ENCODE measurements at places on chromosomes 5 and 9.

DNA sequence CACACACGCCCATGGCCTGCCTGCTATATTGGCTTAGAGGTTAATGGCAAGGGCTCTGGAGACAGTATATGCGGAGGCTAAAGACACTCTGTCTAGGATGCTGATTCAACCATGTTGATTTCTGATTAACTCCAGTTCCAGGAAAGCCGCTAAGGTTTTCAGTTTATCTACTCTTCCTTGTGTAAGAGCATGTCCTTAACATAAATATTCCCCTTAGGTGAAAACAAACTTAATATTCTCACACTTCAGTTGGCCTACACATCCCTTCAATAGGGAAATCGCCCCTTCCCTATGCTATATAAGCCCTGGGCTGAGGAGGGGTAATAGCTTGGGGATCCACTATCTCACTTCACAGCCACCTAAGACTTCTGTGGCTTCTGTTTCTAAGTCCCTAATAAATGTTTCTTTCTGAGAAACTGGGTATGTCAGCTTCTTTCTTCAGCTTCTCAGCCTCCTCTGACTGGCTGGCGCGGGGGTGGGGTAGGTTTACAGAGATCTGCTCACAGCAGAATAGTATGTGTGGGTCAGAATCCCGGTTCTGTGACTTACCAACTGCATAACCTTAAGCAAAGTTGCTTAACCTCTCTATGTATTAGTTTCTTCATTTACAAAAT, 4.3 kb upstream of the GPX3 start:
- no peak overlapping the region for H3K4me3 ChIP-seq
- H3K4me1 ChIP-seq, result peaks cover 12% of the 10 kb centered on the region
- DNase-seq, result no peak
- no peaks in the 10 kb centered on the region for H3K36me3 ChIP-seq
- H3K27me3 ChIP-seq, result no peaks in the 10 kb centered on the region

GRCh38 chr9:22136461-22137096, 127.5 kb upstream of the CDKN2B start:
- DNase-seq, result no peak
- no peak overlapping the region for H3K27ac ChIP-seq
- no peaks in the 10 kb centered on the region for H3K27me3 ChIP-seq
- no peaks in the 10 kb centered on the region for H3K36me3 ChIP-seq
- no peaks in the 10 kb centered on the region for H3K4me1 ChIP-seq
- no peak overlapping the region for H3K4me3 ChIP-seq

DNA sequence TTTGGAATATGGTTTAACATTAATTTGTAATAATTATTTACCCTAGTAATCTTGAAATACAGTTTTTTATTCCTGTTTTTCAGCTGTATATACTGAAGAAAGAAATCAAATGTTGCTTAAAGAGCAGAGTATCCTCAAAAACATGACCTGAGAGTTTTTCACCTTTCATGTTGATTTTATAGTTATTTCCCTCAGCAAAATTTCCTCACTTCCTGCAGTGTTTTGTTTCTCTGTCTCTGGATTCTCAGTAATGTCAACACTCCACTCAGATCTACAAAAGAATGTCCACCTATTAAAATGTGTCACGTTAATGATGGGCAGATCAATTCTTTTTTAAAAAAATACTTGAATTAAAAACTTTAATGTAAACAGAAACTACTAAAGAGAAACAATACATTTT, 398.3 kb downstream of the ANXA1 start:
- no peak for DNase-seq
- no peaks in the 10 kb centered on the region for H3K4me1 ChIP-seq
- no peaks in the 10 kb centered on the region for H3K27me3 ChIP-seq
- no peak overlapping the region for H3K4me3 ChIP-seq
- H3K36me3 ChIP-seq, result no peaks in the 10 kb centered on the region

DNA sequence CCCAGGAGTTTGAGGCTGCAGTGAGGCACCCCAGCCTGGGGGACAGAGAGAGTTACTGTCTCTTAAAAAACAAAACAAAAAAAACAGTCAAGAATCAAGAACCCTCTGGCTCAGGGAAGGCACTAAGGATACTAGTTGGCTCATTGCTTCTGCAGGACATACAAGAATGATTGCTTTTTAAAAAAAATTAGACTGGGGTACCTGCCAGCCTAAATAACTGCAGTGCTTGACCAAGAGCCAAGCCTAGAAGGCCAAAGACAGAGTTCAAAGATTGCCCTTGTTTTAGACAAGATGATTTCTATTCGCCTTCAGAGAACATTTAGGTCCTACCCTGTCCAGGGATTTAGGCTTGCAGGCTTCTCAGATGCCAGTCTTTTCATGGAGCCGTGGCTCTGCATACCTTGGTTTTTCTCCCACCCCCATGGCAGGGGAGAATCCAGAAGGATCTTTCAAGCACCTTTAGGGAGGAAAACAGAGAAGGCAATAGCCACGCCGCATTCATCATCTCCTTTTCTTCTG, 93.7 kb upstream of the IL6ST start:
- H3K4me3 ChIP-seq, result no peak overlapping the region
- no peak overlapping the region for H3K27ac ChIP-seq
- H3K36me3 ChIP-seq, result no peaks in the 10 kb centered on the region
- peaks cover 33% of the 10 kb centered on the region for H3K4me1 ChIP-seq

GRCh38 chr9:76717613-76718012, 46.6 kb upstream of the PCA3 start:
- H3K27ac ChIP-seq, result no peak overlapping the region
- no peak for DNase-seq
- no peaks in the 10 kb centered on the region for H3K36me3 ChIP-seq
- no peaks in the 10 kb centered on the region for H3K27me3 ChIP-seq

GRCh38 chr5:137040024-137040423, 459.1 kb downstream of the SPOCK1 start:
- no peak overlapping the region for H3K4me3 ChIP-seq
- H3K27me3 ChIP-seq, result no peaks in the 10 kb centered on the region
- H3K27ac ChIP-seq, result no peak overlapping the region
- no peaks in the 10 kb centered on the region for H3K4me1 ChIP-seq

DNA sequence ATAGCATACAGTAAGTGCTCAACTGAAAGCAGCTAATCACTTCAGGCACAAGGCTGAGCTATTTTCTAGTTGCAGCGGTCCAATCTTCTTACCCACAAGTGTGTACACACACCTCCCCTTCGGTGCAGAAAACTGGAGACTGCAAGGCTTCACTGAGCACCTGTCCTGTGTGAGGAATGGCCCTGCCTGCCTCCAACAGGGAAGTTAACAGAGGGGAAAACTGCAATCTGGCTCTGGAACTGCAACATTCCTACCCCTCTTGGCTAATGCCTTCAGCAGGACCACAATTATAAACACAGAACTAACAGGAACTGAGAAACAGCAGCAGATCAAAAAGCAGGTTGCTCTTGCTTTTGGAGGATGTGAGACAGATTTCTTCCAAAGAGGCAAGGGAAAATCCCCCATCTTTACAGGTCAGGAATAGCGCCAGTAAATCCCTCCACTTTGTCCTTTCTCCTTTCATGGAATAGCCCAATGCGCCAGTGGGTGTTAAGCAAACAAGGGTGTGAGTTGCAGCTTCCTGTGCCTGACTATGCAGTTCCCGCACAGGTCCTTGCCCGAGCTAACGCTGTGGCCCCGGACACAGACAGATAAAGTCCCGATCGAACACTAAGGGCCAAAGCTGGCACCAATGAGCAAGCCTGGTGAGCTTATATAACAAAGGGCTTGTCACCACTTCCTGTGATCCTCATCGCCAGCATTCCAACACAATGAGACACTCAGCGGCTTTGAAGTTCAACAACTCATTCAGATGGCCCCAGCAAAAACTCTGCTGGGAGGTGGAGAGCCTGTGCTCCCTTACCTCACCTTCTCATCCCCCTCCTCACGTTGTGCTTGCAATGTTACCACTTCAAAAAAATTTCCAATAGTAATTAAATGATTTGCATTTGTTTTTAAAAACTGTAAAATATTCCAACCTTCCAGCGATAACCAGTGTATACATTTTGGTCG, 21.5 kb downstream of the SHB start:
- H3K27ac ChIP-seq, result no peak overlapping the region
- H3K27me3 ChIP-seq, result no peaks in the 10 kb centered on the region
- H3K4me3 ChIP-seq, result no peak overlapping the region
- peaks cover 6% of the 10 kb centered on the region for H3K4me1 ChIP-seq
- no peaks in the 10 kb centered on the region for H3K36me3 ChIP-seq
- DNase-seq, result no peak

- peaks cover 14% of the 10 kb centered on the region for H3K4me1 ChIP-seq
- no peak overlapping the region for H3K4me3 ChIP-seq
- no peaks in the 10 kb centered on the region for H3K27me3 ChIP-seq
These were observed 87.9 kb downstream of the MRPS27 start for GRCh38 chr5:72231991-72232703.

GRCh38 chr9:134404376-134405358, 78.4 kb downstream of the RXRA start:
- no peak for DNase-seq
- peak overlapping the region; percentile 36 for H3K27ac ChIP-seq

DNA sequence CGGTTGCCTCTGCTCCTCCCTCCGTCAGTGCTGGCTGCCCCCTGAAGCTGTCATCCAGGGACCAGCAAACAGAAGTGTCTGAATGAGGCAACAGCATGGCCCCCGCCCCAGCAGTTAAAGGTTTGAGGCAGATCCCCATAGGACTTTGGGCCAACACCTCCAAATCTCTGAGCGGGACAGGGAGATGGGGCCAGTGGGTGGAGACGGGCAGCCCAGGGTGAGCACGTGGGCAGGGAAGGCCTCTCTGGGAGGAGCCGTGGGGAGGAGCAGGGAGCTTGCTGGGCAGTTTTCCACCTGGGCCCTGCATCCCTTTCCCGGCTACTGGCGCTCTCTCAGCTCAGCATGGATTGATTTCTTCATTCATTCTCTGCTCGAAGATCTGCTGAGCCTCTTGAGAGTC, 39.1 kb upstream of the NOTCH1 start:
- no peaks in the 10 kb centered on the region for H3K36me3 ChIP-seq
- no peak overlapping the region for H3K4me3 ChIP-seq
- no peak overlapping the region for H3K27ac ChIP-seq
- DNase-seq, result no peak
- no peaks in the 10 kb centered on the region for H3K27me3 ChIP-seq
- peaks cover 15% of the 10 kb centered on the region for H3K4me1 ChIP-seq

DNA sequence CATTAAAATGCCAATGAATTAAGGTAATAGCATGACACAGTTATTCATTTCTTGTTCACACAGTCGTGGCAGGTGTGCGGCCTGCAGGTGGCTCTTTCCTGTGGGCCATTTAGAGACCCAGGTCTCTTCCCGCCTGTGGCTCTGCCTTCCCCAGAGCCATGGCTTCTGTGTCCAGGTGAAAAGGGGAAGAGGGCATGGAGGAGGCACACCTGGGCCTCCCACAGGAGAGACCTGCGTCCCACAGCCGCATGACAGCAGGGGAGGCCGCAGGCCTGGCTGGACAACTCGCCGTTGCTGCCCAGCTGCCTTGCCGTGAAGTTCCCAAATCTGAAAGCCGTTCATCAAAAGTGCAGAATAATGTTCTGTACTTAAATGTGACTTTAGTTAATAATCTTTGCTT, 14.4 kb upstream of the PLEKHG4B start:
- H3K27ac ChIP-seq, result no peak overlapping the region
- DNase-seq, result no peak
- H3K4me3 ChIP-seq, result no peak overlapping the region

DNA sequence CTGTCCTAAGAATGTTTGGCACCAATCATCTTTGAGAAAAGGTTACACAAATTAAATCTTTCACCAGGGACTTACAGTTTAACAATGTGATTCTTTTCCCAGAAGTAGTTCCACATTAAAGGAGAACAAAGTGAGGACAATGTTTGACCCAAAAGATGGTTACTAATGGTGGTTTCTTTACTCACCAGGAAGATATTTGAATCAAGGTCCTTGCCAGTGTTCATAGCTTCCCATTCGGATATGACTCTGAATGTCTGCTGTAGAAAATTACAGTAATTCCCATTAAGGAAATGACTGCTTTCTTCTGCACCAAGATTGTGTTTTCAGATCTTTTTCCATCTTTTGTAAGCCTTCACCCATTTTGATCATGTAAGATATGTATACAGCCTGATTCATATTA, 114.6 kb upstream of the ADAMTSL1 start:
- H3K27ac ChIP-seq, result no peak overlapping the region
- no peak overlapping the region for H3K4me3 ChIP-seq
- H3K27me3 ChIP-seq, result no peaks in the 10 kb centered on the region
- no peaks in the 10 kb centered on the region for H3K36me3 ChIP-seq
- no peak for DNase-seq

DNA sequence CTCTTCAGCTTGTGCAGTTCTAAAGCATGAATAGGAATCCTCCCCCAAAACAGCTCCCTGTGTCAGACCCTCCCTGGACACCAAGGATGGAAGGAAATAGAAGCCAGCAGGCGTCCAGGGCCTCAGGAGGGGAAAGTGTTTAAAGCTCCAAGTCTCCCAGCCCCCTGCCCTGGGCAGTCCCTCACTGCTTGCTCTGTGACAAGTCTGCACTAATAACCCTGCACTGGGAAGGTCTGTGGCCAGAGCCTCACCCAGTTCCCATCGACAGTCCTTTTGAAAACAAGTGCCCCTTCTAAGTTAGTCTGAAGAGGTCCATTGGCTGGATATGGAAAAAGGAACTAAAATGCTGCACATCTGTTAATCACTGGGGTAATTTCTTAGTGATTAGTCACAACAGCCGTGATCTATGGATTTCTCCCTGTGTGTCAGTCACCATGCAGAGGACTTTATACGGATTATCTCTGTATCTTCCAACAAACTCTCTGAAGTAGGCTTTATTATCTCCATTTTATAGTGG, 195.3 kb downstream of the FBXL7 start:
- H3K27me3 ChIP-seq, result no peaks in the 10 kb centered on the region
- H3K36me3 ChIP-seq, result no peaks in the 10 kb centered on the region
- no peaks in the 10 kb centered on the region for H3K4me1 ChIP-seq
- no peak overlapping the region for H3K27ac ChIP-seq
- no peak overlapping the region for H3K4me3 ChIP-seq

DNA sequence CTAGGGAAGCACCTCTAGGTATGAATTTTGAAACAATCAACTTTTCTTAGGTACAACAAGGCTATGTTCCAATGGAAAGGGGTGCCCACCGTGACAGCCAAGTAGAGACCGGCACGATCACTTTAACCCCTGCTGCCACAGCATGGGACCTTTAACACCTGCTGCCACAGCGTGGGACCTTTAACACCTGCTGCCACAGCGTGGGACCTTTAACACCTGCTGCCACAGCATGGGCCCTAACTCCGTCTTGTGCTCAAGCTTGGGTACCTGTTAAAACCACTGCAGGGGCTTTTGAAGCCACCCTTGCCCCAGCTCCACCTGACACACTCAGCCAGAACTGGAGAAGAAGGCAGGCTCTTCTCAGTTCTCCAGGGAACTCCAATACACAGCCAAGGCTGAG, 18.2 kb upstream of the MXD3 start:
- H3K4me1 ChIP-seq, result no peaks in the 10 kb centered on the region
- no peak overlapping the region for H3K27ac ChIP-seq
- no peaks in the 10 kb centered on the region for H3K27me3 ChIP-seq

GRCh38 chr5:504326-505154, 19.7 kb downstream of the SLC9A3 start:
- H3K27me3 ChIP-seq, result no peaks in the 10 kb centered on the region
- H3K27ac ChIP-seq, result no peak overlapping the region
- no peak overlapping the region for H3K4me3 ChIP-seq
- H3K4me1 ChIP-seq, result no peaks in the 10 kb centered on the region
- no peaks in the 10 kb centered on the region for H3K36me3 ChIP-seq

Measured in T-cell (primary cell).